ENCODE measurements at places on chromosomes 2 and 18. TPM values are rescaled to one million over a fixed set of nuclear protein-coding genes. Genes with fewer than 3 reads are reported as not detected.

DNA sequence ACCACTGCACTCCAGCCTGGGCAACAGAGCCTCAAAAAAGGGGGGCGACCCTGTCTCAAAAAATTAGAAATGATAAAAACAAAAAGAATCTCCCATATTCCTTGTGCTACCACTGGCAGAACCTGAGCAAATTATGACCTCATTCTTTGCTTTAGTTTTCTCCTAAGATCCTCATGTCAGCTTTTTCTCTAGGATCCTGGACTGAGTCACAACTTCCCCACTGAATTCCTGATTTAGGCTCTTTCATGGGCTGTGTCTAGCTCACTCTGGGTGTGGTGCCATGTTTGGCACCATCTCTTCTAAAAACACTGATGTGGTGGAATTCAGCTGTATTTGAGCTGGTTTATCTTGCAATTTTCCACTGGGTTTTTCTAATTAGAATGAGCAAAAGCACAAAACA is 37.1 kb downstream of the EXOC6B start:
- no peaks in the 10 kb centered on the region for H3K4me1 ChIP-seq
- no peak overlapping the region for H3K27ac ChIP-seq
- no peak for DNase-seq

DNA sequence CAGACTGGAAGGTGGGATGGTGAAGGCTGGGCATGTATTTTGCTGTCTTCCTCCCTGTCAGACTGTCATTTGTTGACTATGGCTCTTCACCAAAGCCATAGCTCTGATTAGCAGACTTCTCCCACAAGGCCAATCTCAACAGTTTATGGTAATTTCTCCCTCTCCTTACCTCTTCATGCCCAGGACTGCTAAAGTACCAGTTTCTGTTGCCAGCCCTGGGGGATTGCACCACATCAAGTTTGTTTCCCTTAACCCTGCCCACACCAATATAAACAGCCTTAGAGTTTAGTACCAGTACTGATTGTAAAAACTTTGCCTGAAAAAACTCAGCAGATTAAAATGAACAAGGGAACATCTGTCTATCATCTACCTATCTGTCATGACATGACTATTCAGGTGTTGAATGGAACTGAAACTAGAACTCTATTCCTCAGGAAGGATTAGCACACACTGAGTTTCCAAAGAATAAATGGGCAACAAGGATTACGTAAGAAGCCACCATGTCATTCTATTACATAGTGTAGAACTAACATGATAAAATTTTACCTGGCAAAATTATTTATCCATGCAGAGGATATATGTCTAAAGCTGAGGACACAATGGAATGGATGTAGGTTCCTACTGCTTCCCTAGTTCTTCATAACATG is 13.7 kb downstream of the FEZ2 start:
- H3K4me3 ChIP-seq: no peak overlapping the region
- H3K27me3 ChIP-seq: no peaks in the 10 kb centered on the region
- no peaks in the 10 kb centered on the region for H3K4me1 ChIP-seq
- no peak overlapping the region for H3K27ac ChIP-seq
- no peak for DNase-seq

GRCh38 chr2:39523308-39524044 is 86.4 kb upstream of the MAP4K3 start:
- H3K27ac ChIP-seq: no peak overlapping the region
- no peaks in the 10 kb centered on the region for H3K27me3 ChIP-seq
- H3K4me1 ChIP-seq: no peaks in the 10 kb centered on the region

SP5 gene
- total RNA-seq: not detected

ZNF24 gene
- total RNA-seq: 46.8 TPM

All from activated naive CD4-positive, alpha-beta T cell treated with anti-CD3 and anti-CD28 coated beads for 36 hours (primary cell).